NCI-H526 (cell line): ENCODE measurements at places on chromosomes 3 and 15.

GRCh38 chr3:181730316-181730715 is 18.6 kb downstream of the SOX2 start:
- no peak for DNase-seq

DNA sequence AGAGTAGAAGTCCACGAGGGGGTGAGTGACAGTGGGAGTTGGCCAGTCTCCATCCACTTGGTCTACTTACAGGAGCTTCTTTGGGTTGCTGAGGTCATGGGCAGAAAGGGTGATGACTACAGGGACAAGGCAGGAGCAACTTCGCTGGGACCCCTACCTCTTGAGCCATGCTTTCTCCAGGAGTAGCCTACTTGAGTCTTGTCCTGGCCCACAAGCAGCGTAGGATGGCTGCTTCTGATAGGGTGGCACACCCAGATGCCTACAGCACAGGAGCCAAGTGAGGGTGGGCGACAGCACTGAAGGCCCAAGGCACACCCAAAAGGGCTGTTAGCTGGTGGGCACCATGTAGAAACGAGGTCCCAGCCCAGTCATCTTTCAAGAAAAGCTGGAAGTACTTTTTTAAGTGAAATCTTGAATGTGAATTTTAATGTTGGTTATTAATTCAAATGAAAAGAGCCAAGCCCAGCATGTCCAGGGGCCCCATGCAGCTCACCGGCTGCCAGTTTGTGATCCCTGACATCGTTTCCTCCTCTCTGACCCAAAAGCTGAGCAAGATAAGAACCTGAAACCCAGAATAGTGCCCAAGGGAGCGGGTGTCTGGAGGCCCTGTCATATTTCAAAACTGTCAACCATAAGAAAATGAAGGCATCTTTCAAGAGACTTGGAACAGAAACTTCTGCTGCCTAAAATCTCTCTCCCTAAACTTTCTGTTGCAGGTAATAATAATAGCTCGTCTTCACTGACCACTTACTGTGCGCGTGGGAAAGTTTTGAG is 2.2 kb upstream of the CPEB1 start:
- DNase-seq = no peak

DNA sequence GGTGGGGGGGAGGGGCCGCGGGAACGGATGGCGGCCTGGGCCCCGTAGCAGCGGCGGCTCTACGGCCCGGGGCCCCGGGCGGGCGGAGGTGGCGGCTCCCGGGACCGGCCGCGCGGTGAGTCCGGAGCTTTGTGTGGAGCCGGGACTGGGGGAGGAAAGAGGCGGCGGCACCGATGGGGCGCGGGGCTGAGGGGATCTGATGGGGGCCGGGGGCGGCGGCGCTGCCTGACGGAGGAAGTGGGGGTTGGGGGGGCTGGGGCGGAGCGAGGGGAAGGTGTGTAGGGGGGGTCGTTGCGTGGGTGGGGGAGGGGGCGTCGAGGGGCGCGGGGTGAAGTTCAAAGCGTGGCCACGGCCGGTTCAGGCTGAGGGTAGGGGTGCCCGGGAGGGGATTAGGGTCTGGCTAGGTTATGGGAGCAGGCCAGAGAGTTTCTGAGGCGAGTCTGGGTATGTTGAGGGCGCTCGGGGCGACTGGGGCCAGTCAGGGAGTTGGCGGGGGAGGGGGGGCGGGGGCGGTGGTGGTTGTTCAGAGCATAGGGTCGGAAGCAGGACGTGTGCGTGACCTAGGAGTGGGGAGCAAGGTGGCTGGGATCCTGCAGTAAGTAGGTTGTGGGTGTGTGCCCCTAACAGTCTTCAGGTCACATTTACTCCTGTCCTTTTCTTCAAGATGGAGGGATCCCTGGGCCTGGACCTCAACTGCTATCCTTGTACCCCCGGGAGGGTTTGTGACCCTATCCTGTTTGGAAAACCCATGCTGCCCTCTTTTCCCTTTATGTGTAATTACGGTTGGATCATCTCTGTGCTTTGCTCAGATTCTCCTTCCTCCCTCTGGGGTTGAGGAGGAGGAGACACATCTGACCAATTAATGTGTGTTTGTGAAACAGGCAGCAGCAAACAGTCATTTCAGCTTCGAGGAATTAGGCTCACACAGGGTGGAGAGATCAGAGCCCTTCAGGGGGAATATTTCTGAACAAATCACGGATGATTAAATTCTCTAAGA is 644 bp downstream of the ZNF609 start:
- DNase-seq = peak; percentile 66

GRCh38 chr15:66098022-66098363 is 155.6 kb downstream of the MEGF11 start:
- no peak for DNase-seq

GRCh38 chr3:128482666-128483656 is 10.0 kb downstream of the GATA2 start:
- DNase-seq = peak; percentile 52

- DNase-seq = no peak
Observed at GRCh38 chr3:195005759-195006510, 265.0 kb downstream of the XXYLT1 start.

GRCh38 chr15:77682564-77682963 is 49.9 kb upstream of the LINGO1 start:
- DNase-seq = peak; percentile 22

- no peak for DNase-seq
Observed at GRCh38 chr15:81360491-81360890, 13.5 kb downstream of the TMC3 start.

- DNase-seq = no peak
Observed at GRCh38 chr15:74976159-74976558, 19.2 kb upstream of the SCAMP5 start.

GRCh38 chr3:140599496-140599895 is 78.4 kb upstream of the TRIM42 start:
- DNase-seq = no peak

- DNase-seq = no peak
Observed at GRCh38 chr3:135103917-135104316, 308.9 kb downstream of the EPHB1 start.

DNA sequence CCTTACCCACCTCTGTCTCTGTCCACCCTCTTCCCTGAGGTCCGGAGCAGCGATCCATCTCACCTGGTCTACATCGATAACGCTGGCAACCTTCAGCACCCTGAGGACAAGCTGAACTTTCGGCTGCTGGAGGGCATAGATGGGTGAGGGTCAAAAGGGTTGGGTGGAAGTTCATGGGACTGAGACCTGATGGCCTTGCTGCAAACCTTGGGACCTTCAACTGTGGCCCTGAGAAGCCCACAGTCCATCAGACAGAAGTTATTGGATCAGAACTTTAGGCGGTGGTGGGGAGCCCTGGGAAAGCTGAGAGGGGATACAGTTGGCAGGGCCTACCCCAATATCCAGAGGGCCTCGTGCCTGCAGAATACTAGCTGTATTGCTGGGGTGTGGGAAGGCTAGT is 50.5 kb downstream of the POMGNT2 start:
- DNase-seq = no peak

- DNase-seq = no peak
Observed at GRCh38 chr3:150636258-150636657, 33.1 kb downstream of the SELENOT start.

DNA sequence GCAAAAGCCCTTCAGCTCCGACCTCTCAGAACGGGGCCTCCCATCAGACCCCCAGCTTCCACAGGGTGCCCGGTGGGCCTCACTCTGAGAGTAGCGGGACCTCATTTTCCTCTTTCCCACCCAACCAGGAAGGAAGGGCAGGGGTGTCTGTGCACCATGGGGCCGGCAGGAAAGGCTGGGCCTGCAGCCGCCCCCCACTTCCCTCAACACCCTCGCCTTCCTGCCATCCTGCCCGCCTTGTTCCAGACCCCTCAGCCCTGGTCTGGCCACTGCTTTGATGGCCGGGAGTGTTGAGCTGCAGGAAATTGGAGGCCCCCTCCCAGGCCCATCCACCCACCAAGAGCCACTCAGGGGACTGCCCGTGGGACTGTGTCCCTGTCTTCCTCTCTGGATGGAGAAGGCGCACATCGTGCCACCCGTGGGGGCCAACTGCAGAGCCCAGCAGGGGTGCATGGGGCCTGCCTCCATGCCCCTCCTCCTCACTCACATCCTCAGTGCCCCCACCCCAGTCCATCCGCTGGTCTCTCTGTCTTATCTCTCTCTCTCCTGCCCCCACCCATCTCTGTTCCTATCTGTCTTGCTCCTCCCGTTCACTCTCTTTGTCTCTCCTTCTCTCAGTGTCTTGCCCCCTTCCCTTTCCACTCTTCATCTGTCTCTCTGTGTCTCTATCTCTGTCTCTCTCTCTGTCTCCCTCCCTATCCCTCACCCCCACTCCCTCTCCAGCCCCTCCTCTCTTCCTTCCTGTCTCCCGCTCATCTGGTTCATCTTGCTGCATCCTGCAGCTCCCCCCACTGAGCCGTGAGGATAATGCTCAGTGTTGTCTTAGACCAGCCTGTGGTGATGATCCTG is 1.8 kb upstream of the PLXND1 start:
- no peak for DNase-seq

DNA sequence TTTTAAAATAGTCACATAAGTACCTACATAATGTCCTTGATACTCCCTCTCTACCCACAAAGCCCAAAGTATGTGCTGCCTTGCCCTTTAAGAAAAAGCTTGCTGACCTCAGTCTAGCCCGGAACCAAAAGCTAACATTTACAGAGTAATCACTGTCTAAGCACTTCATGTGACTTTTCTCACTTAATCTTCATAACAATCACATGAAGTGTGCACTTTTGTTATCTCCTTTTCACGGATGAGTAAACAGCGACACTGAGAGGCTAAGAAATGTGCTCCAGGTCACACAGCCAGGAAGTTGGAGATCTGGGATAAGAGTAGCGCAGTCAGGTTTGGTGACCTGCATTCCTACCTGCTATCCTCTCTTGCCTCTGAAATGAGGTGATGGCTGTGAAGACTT is 194.0 kb downstream of the ITPR1 start:
- DNase-seq = no peak

GRCh38 chr3:10715886-10716285 is 100.1 kb upstream of the SLC6A11 start:
- DNase-seq = no peak

- DNase-seq = no peak
Observed at GRCh38 chr3:67858492-67858891, 204.1 kb upstream of the SUCLG2 start.

DNA sequence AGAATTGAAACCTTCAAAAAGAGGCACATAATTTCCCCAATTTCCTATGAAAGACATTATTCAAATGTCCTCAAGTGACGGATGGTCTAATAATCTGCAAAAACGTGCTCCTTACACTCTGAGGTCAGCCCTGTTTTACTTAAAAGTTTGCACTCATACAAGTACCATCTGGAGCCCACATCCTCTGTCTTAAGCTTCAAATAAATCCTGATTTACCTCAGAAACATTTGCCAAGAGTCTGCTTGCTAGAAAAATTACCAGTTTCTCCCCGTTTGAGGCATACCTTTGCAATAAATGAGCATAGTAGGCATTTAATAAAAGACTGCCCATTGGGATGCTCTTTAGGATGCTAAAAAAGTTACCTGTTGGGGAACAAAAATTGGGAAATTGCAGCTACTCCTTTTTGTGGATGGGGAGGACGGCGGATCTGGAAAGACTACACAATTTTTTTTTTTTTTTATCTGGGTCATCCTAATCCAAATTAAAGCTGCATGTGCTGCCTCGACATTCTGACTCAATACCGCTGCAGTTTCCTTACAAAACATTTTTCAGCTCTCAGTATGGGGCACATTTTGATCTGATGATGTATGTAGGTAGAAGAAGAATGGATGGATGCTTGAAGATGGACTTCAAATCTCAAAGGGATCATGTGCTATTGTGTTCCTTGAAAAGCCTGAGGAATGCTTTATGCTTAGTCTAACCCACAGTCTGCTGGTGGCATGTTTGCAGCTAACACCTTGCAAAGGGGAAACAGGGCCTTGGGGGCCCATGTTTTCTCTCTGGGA is 233.7 kb upstream of the ADAMTS9 start:
- no peak for DNase-seq

GRCh38 chr3:69137005-69137404 is 14.6 kb upstream of the LMOD3 start:
- no peak for DNase-seq

- DNase-seq = peak; percentile 35
Observed at GRCh38 chr15:88912500-88912921, 668 bp downstream of the MFGE8 start.

DNA sequence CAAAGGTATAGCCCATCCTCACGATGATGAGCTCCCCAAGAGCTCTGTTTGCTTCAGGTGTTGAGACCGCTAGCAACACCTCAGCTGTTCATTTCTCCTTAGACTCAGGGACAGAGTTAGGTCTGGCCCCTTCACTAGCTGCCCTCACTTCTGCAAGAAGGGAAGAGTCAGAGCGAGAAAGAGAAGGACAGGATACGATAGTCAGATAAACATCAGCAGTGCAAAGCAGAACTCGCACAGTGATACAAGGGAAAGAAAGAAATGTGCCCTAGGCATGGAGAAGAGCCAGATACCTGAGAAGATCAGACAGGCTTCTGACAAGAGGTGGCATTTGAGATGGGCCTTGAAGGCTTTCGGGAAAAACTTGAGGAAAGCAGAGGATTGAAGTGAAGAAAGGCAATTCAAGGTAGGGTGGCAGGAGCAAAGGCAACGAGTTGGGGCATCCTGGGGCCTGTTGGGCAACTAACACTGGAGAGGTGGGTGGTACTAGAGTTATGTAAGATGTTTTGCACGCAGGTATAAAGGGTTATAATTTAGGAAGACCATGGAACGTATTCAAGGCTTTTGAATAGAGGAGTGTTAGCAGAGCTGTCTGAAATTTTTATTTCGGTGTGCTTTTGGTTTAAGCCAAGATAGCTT is 106.0 kb downstream of the PGPEP1L start:
- DNase-seq = no peak

- DNase-seq = no peak
Observed at GRCh38 chr3:63900459-63900858, 11.7 kb downstream of the SCAANT1 start.

- no peak for DNase-seq
Observed at GRCh38 chr15:73851689-73852088, 21.7 kb upstream of the TBC1D21 start.

DNA sequence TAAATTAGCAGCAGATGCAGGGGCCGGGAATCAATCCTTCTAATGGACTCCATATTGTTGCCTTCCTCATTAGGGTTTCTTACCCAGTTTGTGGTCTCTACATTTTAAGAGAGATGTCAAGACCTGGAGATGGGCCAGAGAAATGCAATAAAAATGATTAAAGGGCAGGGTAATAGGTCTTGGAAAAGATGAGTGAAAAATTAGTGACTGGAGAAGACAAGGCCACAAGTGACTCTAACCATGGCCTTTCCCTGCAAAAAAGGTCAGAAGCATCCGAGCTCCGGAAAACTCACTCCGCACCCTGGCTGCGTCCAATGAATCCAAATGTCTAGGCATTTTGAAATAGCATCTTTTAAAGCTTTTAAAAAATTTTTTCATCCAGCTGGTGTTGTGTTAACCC is 152.8 kb downstream of the ARRDC4 start:
- DNase-seq = no peak

DNA sequence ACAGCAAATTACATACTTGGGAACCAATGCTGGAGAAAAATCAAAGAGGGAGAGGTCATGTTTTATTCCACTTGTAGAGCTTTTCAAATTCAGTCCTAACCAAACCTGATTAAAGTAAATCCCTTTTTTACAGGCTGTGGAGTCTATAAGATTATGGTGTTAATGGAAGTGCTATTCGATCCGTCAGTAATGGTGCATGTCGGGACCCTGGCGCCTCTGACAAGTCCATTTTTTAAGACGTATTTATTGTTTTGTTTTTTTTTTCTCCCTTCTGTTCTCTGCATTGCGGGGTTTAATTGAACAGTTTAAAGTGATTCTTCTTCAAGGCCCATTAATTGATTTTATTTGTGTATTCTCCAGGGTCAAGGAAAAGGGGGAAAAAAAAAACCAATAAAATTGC is 725.9 kb downstream of the TUSC7 start:
- no peak for DNase-seq

- DNase-seq = peak; percentile 68
Observed at GRCh38 chr3:192916371-192917027, 1.2 kb downstream of the MB21D2 start.
